ENCODE measurements at places on chromosomes 5 and 9.

DNA sequence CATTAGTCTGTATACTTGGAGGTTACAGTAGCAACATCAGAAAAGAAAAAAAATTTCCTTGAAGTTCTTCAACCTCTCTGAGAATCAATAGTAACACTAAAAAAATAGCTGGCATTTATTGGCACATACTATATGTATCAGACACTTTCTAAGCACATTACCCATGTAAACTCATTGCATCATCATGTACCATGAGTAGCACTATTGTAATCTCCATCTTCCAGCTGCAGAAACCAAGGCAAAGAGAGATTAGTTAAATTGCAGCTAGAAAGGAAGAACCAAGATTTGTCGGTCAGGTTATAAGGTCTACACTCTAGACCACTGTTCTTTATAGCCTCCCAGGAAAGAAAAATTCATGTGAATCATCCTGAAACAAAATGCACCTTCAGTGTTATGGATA is 31.4 kb upstream of the RAB3C start:
- no peak for DNase-seq

- no peak for DNase-seq
Observed at GRCh38 chr5:123035360-123035917, 1.1 kb downstream of the PPIC start.

- DNase-seq = no peak
Observed at GRCh38 chr9:124443625-124444024, 6.6 kb upstream of the ADGRD2 start.

GRCh38 chr9:22457448-22457847 is 10.8 kb downstream of the DMRTA1 start:
- DNase-seq = no peak

DNA sequence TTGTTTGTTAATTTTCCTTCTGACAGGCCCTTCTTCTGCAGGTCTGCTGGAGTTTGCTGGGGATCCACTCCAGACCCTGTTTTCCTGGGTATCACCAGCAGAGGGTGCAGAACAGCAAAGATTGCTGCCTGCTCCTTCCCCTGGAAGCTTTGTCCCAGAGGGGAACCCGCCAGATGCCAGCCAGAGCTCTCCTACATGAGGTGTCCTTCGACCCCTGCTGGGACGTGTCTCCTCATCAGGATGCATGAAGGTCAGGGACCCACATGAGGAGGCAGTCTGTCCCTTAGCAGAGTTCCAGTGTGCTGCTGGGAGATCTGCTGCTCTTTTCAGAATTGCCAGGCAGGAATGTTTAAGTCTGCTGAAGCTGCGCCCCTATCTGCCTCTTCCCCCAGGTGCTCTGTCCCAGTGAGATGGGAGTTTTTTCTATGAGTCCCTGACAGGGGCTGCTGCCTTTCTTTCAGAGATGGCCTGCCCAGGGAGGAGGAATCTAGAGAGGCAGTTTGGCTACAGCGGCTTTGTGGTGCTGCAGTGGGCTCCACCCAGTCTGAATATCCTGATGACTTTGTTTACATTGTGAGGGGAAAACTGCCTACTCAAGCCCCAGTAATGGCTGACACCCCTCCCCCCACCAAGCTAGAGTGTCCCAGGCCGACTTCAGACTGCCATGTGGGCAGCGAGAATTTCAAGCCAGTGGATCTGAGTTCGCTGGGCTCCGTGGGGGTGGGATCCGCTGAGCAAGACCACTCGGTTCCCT is 772.0 kb upstream of the FAM174A start:
- DNase-seq = no peak

DNA sequence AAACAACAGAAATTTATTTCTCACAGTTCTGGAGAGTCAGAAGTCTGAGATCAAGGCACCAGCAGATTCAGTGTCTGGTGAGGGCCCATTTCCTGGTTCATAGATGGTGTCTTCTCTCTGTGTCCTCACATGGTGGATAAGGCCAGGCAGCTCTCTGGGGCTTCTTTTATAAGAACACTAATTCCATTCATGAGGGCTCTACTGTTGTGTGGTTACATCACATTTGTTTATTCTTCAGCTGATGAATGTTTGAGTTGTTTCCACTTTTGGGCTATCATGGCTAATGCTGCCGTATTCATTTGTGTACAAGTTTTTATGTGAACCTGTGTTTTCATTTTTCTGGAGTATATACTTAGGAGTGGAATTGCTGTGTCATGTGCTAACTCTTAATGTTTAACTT is 35.2 kb downstream of the DDX4 start:
- no peak for DNase-seq

DNA sequence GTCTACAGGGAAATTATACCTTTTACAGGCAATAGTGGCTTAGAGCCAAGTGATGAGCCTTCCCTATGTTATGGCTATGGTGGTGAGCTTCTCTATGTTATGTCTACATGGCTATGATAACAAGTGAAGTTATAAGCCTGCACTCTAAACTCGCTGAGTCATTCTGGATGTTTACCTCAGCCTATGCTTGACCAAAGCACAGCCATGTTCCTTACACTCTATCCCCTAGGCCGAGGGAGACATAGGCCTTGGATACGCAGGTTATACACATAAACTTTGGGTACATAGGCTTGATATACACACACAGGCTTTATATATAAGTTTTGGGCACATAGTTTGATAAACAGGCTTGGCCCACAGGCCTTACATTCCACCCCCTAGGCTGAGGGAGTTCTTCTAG is 13.8 kb downstream of the DMAC1 start:
- DNase-seq = no peak

DNA sequence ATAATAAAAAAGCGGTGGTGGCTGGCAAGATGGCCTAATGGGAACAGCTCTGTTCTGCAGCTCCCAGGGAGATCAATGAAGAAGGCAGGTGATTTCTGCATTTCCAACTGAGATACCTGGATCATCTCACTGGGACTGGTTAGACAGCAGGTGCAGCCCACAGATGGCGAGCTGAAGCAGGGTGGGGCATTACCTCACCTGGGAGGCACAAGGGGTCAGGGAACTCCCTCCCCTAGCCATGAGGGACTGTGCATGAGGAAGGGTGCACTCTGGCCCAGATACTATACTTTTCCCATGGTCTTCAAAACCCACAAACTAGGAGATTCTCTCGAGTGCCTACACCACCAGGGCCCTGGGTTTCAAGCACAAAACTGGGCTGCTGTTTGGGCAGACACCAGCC is 45.6 kb upstream of the PTGER4 start:
- no peak for DNase-seq

GRCh38 chr5:123012321-123012720 is 24.2 kb downstream of the PPIC start:
- DNase-seq = no peak

- no peak for DNase-seq
Observed at GRCh38 chr9:114027863-114028465, 50.1 kb downstream of the AMBP start.

GRCh38 chr5:109844148-109844547 is 154.4 kb downstream of the MAN2A1 start:
- no peak for DNase-seq

DNA sequence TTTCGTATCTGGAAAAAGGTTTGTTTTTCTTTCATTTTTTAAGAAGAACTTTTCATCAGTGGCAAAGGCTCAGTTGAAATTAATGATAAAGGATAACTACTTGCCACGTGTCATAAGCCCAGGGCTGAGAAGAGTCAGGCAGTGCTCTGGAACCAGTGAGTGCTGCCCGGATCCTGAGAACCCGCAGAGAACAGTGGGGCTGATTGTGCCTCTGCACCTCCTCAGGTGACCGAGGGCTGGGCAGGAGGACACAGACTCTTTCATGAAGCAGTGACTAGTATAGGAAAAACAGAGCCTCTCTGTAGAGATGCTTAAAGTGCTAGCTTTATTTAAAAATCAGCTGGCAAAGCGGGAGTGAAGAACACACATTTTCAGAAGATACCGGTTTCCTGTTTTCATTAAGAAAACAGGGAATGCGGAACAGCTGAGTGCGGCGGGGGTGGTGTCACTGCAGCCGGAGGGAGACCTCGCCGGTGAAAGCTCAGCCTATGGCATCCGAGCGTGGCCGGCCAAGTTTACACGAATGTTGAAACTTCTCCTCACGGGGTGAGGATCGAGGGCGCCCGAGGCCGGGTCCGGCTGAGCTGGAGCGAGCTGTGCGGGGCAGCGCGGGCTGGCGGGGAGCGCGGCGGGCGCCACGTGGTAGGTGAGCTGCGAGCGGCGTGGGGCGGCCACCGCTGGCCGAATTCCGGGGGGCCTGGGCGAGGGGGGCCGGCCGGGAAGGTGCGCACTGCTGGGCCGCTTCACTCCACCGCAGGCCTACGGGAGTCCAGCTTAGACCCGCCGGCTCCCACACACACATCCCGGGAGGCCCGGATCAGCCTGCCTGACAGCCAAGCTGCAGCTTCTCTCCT is 134.7 kb upstream of the DMRT1 start:
- DNase-seq = peak; percentile 14

DNA sequence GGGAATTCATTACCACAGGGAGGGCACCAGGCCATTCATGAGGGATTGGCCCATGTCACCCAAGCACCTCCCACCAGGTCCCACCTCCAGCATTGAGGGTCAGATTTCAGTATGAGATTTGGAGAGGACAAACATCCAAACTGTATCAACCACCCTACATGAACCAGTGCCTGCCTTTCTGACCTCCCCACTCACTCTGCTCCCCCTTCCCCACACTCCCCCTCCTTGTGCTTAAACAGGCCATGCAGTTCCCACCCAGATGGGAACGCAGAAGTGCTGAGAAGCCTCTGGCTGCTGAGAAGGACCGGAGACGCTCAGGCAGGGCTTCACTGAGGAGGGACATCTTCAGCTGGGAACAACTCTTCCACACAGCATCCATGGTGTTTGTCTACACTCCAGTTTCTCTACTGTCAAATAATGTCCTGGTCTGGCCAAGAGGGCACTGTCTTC is 30.0 kb upstream of the ADAMTS2 start:
- no peak for DNase-seq

GRCh38 chr9:13688990-13689600 is 409.6 kb upstream of the MPDZ start:
- DNase-seq = no peak

GRCh38 chr5:137441476-137441875 is 57.6 kb downstream of the SPOCK1 start:
- DNase-seq = no peak

GRCh38 chr5:73111536-73111935 is 8.8 kb upstream of the TMEM171 start:
- DNase-seq = no peak

DNA sequence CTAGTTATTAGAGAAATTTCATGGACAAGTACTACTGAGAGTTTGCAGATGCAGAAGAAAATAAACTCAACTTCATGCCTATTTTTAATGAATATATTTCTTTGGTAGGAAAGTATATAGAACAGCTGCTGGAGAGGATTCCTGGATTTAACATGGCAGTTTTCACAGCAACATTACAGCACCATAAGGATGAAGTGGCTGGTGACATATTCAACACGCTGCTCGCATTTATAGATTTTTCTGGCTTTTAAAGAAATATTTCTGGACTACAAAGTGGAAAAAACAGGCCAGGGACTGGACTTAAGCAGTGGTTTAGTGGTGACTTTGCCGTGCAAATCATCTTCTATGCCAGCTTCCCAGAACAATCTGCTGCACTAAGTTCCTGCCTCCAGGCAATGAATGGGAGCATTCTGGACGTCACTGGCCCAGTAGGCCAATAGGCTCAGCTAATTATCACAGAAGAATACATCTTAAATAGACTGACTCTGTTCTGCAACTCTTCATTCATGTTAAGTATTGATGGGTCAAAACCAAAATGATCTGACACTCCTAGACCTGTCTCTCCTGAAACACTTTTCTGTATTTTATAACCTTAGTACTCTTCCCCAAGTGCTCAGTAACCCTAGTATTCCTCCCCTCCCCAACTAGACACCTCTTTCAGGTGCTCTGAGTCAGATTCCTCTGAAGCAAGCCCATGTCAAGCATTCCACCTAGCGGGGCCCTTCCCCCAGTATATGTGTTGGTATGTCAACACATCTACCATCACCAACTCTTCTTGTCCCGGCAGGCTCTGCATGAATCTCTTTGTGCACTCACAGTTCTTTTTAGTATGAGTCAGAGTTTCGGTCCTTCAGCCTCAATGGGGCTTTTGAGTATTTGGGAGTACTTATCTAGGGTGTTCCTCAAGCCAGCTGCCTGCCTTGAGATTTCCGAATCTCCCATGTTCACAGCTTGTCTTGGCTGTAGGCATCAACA is 625.5 kb downstream of the CHSY3 start:
- DNase-seq = no peak

DNA sequence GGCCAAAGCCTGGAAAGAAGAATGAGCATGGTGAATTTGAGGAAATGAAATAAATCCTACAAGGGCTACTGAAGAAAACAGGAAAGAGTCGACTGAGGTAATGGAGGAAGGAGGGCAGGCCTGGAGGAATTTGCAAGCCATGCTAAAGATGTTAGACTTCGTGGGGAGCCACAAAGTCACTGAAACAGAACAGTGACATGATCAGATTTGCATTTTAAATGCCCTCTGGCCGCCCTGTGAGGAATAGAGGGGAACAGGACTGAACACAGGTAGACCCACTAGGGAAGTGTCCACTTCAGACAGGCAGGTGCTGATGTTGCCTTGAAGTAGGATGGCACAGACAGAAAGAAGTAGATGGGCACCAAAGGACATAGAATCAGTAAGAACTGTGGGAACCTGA is 42.8 kb upstream of the RLN1 start:
- DNase-seq = no peak

GRCh38 chr5:96143450-96143849 is 181.8 kb upstream of the ELL2 start:
- no peak for DNase-seq

DNA sequence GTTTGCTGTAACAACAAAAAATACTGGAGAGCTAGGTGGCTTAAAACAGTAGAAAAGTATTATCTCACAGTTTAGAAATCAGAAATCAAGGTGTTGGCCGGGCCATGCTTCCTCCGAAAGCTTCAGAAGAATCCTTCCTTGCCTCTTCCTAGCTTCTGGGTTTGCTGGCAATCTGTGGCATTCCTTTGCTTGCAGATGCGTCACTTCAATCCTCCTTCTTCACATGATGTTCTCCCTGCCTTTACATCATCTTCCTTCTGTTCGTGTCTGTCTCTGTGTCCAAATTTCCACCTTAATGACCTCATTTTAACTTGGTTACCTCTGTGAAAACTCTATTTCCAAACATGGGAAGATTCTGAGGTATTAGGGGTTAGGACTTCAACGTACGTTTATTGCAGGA is 90.4 kb upstream of the CHD1 start:
- DNase-seq = no peak

DNA sequence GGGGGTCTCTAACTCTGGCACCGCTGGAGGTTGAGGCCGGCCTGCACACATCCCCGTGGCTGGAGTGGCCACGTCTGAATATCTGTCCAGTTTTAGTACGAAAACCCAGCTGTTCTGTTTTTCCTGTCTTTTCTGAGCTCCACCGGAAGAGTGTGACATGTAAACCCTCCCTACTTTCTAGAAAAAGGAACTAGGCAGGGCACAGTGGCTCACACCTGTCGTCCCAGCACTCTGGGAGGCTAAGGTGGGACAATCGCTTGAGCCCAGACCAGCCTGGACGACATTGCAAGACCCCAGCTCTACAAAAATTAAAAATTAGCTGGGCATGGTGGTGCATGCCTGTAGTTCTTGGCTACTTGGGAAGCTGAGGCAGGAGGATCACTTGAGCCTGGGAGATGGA is 8.2 kb upstream of the PHYKPL start:
- DNase-seq = no peak

- no peak for DNase-seq
Observed at GRCh38 chr5:40374853-40375252, 304.9 kb upstream of the PTGER4 start.

GRCh38 chr9:120104771-120105170 is 475.2 kb downstream of the CDK5RAP2 start:
- no peak for DNase-seq
